ENCODE measurements at places on chromosomes 7 and 10.

DNA sequence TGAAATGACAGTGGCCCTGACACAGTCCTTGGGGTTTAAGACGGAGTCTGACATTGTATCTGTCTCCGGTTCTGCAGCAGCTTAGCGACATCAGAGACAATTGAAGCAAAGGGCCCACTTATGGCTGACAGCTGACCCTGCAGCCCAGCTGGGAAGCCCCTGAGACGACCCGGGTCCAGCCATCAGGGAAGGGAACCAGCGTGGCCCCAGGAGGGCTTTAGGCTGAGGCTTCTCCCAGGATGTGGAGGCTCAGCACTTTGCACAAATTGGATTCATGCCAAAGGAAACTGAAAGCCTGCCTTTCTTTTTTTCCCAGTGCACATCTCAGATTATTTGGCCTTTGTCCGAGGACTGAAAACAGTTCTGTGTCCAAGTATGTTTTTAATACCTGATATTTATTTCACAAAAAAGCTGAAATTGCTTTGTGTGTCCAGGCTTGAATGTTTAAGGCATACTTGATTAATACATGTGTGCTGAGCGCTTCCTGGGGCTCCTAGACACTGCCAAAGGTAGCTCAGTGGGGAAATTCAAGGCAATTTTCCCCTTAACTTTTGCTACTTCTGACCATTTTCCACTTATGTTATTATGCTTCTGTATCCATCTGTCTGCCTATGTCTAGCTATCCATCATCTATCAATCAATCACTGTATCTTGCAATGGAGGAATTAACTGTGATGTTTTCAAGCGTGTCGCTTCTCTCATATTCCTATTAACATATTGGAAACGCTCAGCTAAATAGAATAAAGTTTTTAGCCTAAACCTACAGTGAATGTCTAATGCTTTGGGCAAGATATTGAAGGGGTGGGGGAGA is 34.8 kb downstream of the KLF6 start:
- DNase-seq, result no peak

DNA sequence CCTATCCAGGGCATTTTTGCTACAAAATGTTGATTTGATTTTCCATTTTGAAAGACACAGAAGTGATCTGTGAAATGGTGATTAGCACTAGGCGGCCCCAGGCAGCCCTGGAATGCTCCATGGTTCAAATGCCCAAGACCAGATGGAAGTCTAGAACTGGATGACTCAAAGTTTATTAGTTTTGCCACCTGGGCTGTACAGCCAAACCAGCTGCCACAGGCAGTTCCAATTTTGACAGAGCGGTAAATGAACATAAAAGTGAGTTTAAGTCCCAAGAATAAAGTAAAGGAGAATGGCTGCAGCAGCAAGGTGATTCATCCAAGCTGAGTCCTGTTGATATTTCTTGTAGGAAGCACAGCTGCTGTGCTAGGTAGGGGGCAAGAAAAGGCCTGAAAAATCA is 180.5 kb downstream of the SUGCT start:
- DNase-seq, result no peak

DNA sequence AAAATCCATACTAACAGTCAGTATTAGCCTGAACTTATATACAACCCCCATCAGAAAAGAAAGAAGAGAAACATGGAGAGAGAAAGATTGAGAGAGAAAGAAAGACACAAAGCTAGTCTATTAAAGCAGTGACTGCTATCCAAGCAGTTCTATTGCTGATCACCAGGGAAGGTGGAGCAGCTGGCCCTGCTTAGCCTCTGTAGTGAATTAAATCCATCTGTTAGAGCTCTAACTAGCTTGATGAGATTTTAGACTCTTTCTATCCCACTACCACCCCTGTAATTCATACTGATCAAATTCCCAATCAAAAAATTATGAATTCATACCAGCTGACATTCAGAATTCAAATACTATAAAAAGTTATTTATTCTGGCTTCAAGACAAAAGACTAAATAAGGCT is 486.0 kb upstream of the LRRN3 start:
- no peak for DNase-seq

DNA sequence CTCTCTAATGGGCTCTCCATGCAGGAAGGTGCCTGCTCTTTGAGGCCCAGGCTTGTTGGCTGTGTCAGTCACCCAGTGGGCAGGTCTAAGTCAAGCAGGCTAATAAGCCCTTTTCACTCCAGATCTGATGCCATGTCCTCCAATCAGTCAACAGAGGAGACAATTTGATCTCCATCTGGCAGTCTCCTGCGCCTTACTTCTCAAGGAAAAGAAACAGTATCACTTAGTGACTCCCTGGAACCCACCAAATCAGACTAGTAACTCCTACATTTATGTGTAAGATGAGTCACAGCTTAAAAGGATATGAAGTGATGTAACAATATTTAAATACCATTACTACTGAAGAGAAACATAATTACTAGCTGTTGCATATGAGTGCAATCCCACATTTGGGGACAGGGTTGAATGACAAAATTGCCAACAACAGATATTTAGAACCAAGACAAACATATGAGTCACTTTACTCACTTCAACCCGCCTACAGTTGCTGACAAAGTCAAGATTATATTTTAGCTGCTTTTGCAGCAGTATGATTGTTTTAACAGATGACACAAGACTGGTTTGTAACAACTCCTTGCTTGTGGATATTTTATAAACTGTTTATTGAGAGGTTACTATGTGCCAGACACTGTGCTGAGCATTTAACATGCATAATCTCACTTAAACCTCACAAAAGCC is 72.1 kb downstream of the USP6NL start:
- no peak for DNase-seq

DNA sequence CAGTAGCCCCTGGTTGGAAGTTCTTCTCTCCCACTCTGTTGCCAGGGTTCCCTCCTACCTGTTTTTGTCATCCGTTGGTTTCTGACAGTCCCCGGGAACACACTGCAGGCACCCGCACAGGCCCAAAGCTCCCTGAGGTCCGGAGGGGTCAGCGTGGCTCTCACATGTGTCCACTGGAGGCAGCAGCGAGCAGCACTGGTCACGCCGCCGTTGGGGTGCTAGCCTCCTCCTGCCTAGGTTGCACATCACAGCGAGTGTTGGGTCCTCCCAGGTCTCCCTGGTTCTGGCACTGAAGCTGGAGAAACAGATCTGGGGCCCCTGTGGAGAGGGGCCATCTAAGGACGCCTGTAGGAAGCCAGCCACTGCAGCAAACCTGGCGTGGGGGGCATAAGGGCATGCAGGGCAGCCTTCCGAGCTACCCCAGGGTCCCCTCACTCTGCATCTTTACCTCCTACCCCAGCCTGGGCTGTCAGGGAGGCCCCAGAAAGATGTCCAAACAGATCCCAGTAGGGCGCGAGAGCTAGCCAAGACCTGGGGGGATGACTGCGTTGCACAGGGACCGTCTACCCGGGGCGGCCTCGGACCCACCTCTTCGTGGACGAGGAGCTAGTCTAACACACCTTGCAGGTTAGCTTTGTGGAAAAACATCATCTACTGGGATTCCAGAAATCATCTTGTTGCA is 28.9 kb downstream of the LRRC27 start:
- DNase-seq, result no peak

DNA sequence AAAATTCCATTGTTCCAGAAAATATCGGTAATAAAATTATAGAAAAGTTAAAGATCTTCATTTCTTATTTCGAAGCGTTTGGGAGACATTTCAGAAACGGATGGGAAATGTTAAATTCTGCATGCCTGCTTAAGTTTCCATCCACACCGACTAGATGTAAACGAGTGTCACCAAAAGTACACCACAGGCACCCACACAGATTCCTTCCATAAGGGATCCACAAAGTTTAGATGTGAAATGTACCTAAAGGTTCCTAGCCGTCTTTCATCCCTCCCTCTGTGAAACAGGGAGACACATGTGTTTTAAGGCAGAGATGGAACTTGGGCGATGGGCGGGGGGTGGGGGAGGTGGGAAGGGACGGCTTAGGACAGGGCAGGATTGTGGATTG is 621 bp upstream of the CAV1 start:
- DNase-seq, result no peak

GRCh38 chr7:31688996-31689395 is 2.0 kb downstream of the PPP1R17 start:
- no peak for DNase-seq

GRCh38 chr10:125135771-125136035 is 24.7 kb downstream of the CTBP2 start:
- no peak for DNase-seq

- DNase-seq, result no peak
Measured at GRCh38 chr7:29915481-29916215, 74.0 kb downstream of the SCRN1 start.

- DNase-seq, result no peak
Measured at GRCh38 chr10:10956681-10957542, 60.8 kb upstream of the CELF2 start.

GRCh38 chr7:116652793-116653192 is 19.2 kb upstream of the MET start:
- DNase-seq, result no peak

DNA sequence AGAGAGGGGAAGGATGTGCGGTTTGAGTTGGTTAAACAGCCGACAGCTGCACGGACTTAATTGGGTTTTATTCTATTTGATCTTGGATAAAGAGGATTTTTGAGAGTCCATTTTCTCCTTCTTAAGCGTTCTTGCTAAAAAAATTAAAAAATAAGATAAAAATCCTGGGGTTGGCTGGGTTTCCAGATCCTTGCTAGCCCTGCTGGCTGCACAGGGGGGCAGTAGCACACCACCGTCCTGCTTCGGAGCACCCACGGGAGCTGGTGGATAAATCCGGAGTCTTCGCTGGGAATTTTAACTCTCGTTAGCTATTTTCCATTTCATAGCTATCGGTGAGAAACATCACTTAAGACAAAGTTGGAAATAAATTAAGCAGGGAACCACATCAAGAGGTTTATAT is 792.0 kb downstream of the TYW1 start:
- no peak for DNase-seq

- DNase-seq, result no peak
Measured at GRCh38 chr7:157281221-157281998, 55.4 kb upstream of the DNAJB6 start.

- no peak for DNase-seq
Measured at GRCh38 chr7:130276796-130277762, 10.4 kb downstream of the CPA2 start.

DNA sequence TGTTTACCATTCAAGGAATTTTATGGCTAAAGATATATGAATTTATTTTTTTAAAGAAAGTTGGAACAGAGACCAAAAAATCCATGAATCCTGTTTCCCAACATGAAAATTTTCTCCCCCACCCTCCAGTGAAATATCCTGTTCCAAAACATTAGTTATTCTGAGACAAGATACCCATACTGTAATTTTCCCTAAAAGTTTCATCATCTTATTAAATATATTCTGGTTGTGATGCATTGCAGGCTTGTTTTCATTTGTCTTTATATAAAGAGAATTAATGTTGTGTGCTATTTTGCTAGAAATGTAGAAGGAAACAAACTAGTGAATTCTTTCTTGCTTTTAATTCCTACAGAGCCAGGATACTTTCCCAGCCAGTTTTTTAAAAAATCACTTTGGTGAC is 106.6 kb downstream of the EXOC4 start:
- no peak for DNase-seq

GRCh38 chr10:71432101-71432905 is 35.6 kb downstream of the CDH23 start:
- no peak for DNase-seq

DNA sequence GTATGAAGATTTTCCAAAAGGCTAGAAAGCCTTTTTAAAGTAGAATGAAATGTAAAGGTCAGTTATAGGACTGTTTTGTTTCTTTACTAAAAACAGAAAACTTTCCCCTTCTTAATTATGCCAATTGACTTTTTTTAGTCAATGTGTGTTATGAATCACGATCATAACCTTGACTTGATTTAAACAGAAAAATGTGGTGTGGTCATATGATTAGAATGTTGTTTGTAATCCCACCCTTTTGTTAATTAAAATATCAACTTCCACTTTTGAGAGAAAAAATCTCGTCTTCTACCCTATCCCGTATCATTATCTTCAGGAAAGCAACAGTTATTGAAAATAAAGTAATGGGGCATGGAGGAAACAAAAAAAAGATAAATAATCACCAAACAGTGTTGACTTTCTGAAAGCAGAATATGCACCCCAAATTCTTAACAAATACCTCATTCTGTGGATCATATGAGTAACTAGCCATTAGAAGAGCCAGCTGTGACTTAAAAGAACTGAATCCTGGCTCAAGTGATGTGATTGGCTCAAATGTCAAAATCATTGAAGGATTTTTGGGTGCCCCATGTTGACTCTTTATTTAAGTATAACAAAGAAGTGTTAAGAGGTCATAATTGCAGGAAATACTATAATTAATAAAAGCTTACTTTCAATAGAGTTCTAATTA is 32.3 kb upstream of the SLC16A12 start:
- no peak for DNase-seq

DNA sequence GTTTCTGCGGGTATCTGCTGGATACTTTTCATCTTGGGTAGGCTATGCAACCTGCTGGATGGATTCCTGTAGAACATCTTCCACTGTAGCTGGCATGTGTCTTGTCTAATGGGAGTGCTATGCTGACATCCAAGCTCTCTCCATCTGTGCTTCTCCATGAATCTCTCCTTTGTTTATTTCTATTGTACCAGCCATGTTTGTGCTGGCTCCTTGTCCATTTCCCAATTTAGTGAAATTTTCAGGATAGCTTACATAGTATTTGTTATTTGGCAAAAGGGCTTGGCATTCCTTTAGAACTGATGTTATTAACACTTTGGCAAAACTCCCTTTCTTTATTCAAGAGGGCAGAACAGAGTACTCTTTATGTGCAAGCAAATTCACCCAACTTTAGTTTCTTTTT is 198.0 kb downstream of the CSTF2T start:
- no peak for DNase-seq

DNA sequence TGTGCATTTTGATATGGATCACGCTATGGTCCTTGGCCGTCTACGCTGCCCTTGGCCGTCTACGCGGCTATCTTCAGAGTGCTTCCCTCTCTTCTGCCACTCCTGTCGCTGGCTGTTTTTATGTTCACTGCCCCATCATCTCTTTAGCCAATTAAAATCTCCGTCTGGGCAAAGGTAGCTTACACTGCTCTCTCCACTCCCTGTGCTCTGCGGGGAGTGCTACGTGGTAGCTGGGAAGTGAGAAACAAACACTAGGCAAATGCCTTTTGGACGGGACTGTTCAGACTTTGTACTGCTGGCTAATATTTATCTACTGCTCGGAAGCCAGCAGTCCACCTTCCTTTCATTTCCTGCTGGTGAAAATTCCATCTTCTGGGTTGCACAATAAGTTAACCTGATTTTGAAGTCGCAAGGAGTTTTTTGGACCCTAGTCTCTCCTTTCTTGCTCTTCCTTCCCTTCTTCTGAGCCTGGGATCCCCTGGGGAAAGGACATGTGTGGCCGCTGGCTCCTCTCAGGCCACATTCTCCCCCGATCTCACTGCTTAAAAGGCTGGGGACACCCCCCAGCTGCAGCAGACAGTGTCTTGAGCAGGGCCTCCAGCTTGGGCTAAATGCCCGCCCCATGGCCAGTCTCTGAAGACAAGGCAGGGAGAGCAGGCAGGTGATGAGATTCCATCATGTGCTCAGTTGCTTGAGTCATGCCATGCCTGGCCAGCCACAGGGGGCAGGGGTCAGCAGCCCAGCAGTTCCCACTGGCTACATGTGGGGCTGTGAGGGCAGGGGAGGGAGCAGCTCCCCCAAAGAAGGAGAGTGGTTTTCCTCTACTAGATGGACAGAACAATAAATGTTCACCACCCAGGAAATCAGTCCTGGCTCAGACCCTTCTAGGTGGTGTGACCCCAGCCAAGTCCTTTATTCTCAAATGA is 25.5 kb upstream of the RBM33 start:
- no peak for DNase-seq

- DNase-seq, result no peak
Measured at GRCh38 chr10:71622154-71622526, 97.4 kb downstream of the C10orf105 start.

GRCh38 chr10:107436568-107436967 is 272.1 kb upstream of the SORCS1 start:
- no peak for DNase-seq
